HS-5 (cell line): ENCODE measurements at places on chromosomes 3 and 15.
A peak's percentile ranks its signal among the peaks of the same experiment; 100 is the strongest.

GRCh38 chr3:52023101-52023770 lies 27.5 kb upstream of the RPL29 start:
- no peak for DNase-seq

GRCh38 chr3:9091486-9092235 lies 128.4 kb upstream of the RAD18 start:
- no peak for DNase-seq

GRCh38 chr3:8817486-8817885 lies 48.1 kb upstream of the OXTR start:
- DNase-seq, result no peak

GRCh38 chr3:37625051-37625450 lies 236.6 kb upstream of the CTDSPL start:
- DNase-seq, result no peak

- no peak for DNase-seq
Observed at GRCh38 chr3:42572278-42572677, 9.5 kb downstream of the SEC22C start.

- peak; percentile 60 for DNase-seq
Observed at GRCh38 chr3:37996785-37997301, 6.3 kb downstream of the VILL start.

GRCh38 chr3:9059489-9060400 lies 96.5 kb upstream of the RAD18 start:
- DNase-seq, result no peak

- DNase-seq, result no peak
Observed at GRCh38 chr15:57012556-57012955, 94.1 kb downstream of the TCF12 start.

- no peak for DNase-seq
Observed at GRCh38 chr3:154901278-154901677, 178.8 kb upstream of the MME start.

- DNase-seq, result no peak
Observed at GRCh38 chr3:197082871-197083270, 53.3 kb upstream of the MELTF start.

DNA sequence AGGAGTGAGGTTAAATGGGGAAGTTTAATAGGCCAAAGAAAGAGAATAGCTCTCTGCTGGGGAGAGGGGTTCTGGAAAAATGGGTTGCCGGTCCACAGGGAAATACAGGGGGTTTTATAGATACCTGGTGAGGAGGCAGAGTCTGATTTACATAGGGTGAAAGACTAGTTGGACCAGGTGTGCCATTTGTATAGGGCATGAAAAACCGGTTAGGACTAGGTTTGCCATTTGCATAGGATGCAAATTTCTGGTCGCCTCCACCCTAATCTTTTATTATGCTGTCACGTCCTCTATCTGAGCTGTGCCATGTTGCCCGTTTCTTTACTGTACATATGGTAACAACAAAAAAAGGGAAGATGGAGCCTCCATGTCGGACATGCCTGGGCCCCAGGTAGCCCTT lies 960.1 kb downstream of the FHIT start:
- no peak for DNase-seq

DNA sequence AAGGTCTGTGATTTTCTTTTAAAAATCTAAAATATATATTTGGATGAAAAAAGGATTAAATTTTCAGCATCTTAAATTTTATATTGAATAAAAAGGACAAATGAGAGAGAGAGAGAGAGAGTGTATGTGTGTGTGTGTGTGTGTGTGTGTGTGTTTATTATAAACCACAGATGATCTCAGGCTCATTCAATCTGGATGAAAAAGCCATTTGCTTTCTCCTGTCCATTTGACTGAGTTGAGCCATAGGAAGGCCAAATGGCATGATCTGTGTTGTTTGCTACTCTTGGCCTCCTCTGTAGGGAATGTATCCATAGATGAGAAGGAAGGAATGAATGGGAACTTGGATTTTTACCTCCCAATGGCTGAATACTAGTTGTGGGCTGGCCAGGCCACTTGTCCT lies 92.5 kb upstream of the MEX3B start:
- no peak for DNase-seq

DNA sequence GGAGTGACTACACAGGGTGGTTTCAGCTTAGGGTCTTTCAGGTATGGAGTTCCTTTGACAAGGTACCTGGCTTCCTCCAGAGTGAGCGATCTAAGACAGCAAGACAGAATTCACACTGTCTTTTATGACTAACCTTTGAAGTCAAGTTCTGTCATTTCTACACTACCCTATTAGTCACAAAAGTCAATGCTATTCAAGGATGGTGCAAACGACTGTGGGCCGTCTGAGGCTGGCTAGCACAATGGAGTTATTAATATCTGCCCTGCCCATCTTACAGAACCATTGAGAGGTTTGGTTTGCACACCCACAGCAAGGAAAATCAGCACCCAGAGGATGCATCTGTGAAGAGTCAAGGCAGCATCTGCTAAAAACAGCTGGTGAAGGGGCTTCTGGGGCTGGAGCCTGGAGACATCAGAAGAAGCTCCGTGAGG lies 62.9 kb upstream of the XCR1 start:
- no peak for DNase-seq

DNA sequence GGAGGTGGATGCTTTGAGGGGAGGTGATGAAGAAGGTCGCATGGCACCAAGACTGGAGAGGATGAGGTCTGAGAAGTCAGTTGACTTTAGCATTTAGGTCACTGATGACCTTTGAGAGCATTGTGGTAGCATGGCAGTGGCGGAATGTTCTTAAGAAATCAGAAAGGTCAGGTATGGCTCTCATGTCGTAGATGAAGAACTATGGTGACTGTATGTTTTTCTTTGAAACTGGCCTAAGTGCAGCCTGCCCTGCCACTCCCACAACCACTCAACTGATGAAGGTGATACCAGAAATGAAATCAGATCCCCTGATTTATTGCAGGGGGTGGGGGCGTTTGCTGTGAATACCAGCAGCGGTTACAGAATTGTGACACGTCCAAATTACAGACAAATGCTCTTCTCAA lies 102.6 kb downstream of the ITPR1 start:
- DNase-seq, result no peak

DNA sequence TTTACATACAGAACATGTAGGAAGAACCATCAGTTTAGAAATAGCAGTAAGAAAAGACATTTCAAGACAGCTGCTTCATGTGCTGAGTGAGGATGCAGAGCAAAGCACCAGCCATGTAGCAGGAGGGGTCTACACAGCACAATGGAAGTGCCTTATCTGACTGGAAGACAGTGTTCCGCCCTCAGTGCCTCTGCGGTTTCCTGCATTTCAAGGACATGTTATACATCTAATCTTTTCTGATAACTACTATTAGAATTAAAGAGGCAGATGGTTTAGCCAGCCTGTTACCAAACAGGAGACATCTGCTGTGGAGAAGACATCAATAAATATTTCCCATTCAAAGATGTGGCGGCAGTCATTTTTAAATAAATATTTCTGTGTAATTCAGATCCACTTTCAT lies 10.6 kb downstream of the LSG1 start:
- no peak for DNase-seq
